Activated T-cell treated with anti-CD3 and anti-CD28 coated beads for 1 hour (primary cell): ENCODE measurements at places on chromosomes 6 and 20.

DNA sequence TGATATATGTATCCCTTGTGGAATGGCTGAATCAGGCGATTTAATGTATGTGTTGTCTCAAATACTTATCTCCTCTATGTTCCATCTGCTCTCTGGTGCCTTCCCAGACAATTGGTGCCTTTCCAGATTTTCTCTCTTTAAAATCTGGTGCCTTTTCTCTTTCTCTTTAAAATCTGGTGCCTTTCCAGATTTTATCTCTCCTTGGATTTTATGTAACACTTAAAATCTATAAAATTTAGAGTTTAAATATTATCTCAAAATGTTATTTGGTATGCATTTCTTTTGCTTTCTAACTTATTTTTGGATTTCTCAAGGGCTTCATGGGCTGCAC is 116.3 kb downstream of the KIF13A start:
- DNase-seq = no peak

- DNase-seq = no peak
These were observed 140.7 kb downstream of the SMOC2 start for GRCh38 chr6:168581706-168582105.

DNA sequence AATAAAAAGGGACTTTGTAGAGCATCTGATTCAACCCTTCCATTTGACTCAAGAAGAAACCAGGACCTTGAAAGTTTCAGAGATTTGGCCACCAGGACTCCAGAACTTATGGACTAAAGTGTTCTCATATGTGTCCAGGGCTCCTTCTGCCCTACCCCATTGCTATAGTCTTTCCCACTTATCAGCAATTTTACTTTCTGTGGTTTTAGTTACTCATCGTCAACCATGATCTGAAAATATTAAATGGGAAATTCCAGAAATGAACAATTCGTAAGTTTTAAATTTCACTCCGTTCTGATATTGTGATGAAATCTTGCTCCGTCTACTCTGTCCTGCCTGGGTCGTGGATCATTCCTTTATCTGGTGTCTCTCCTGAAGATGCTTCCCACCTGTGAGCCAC is 259.8 kb downstream of the PHACTR1 start:
- DNase-seq = no peak

GRCh38 chr6:151624900-151625536 is 131.2 kb downstream of the CCDC170 start:
- DNase-seq = no peak

DNA sequence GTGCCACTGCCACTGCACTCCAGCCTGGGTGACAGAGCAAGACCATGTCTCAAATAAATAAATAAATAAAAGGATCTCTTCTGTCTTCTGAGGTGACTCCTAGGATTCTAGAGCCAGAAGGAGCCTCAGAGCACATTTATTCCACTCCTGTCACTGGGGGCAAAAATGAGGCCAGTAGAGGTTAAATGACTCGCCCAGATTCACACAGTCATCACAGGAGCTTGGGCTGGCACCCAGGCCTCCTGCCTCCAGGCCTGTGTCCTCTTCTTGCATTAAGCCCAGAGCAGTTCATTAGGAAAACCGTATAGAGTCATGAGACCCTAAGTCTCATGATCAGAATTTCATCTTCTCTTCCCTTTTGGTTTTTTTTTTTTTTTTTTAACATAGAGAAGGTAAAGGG is 243.3 kb downstream of the NRN1 start:
- no peak for DNase-seq

GRCh38 chr6:91094806-91095475 is 508.1 kb upstream of the MAP3K7 start:
- no peak for DNase-seq

DNA sequence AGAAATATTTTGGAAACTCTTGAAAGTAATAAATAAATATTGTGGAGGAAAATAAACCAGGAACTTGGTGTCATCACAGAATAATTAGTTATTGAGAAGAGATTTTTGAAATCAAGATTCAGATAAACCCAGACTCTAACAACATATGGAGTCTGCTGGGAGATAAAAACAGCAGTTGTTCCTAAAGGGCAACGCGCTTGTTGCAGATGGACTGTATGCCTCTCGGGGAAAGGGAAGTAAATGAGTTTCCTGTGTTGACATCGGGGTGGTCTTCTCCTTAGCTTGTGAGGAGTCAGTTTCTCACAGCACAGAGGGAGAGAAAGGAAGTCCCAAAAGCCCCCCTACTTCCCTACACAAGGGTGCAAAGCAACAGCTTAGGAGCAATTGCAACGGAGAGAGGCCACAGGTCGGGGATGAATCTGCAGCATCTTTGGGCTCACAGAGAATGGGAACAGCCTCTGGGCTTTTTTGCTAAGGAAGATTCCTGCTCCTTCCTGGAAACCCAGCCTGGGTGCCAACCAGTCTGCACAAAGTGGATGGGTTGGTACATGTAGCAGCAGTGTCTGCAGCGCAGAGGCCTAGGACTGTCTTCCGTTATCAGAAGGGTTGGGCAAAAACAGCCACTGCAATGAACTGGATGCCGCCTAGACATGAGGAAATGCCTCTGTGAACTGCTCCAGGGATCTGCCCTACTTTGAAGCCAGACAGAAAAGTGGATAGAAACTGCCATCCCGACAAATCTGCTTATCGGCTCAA is 603.0 kb upstream of the NRSN1 start:
- DNase-seq = no peak

GRCh38 chr6:137112067-137112355 is 61.4 kb downstream of the IL22RA2 start:
- no peak for DNase-seq

- no peak for DNase-seq
These were observed 4.8 kb upstream of the PMEPA1 start for GRCh38 chr20:57714409-57715267.
